ENCODE measurements at places on chromosomes 4 and X. TPM values are rescaled to one million over a fixed set of nuclear protein-coding genes. Genes with fewer than 3 reads are reported as not detected.

BRS3 gene
- not detected for total RNA-seq

SLC9B1 gene
- 0.10 TPM for total RNA-seq

GRCh38 chr4:43238585-43238984 lies 346.1 kb downstream of the GRXCR1 start:
- DNase-seq = no peak

GRCh38 chr4:90544532-90545045 lies 417.4 kb downstream of the CCSER1 start:
- DNase-seq = no peak

GRCh38 chr4:168188754-168189153 lies 96.4 kb downstream of the ANXA10 start:
- no peak for DNase-seq

DNA sequence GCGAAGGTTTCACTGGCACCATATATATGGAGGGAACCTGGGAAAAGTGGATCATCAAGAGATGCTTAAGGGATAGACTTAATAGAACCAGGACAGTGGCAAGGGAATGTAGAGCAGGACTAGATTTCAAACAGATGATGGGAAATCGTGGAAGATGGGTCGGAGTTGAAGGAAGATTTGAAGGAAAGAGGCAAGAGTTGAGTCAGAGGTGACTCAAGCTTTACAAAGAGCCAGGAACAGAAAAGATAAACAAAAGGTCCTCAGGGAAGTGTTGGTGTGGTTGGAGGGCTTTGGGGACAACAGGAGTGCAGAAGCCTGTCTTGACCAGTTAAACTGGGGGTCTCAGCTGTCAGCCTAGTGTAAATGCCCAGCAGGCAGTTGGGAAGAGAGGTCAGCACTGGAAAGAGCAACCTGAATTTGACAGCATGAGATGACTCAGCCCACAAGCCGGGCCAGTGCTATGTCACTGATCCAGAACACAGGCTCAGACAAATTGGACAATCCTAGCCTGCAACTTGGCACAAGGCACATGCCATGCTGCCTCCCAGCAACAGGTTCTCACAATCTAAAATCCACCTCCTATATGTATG lies 230.5 kb downstream of the IDS start:
- DNase-seq = peak; percentile 27

DNA sequence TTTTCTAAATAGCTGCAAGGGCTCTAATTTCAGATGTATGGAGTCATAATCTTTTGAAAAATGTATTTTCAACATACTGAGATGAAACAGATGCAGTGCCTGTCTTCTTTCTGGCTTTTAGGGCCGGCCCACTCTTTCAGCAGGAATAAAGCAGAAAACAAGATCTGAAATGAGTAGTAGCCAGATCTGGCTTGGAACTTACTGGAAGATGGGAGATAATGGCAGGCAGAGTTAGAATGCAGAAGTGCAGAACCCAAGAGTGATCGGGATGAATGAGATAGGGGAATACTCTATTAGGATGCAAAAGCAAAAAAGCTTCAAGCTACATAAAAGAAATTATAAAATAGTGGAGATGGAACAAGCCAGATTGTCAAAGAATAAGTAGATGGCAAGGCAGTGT lies 1.4 kb upstream of the FAM120C start:
- DNase-seq = no peak

DNA sequence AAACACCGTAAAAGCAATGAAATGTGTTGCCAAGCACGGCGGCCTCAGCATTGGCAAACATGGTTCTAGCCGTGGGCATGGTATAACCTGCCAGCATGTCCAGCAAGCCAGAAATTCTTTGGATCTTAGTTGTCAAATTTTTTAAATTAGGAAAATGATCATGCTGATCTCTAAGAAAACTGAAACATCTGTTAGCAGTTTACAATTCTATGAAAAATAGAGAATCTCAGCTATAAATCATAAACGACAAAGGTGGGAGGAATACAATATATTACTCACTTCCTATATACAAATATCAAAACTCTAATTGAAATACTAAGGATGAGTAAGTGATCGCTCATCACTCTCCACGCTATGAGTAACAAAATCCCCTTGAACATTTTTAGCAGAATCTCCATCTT lies 130.3 kb downstream of the ADGRA3 start:
- peak; percentile 74 for DNase-seq

DNA sequence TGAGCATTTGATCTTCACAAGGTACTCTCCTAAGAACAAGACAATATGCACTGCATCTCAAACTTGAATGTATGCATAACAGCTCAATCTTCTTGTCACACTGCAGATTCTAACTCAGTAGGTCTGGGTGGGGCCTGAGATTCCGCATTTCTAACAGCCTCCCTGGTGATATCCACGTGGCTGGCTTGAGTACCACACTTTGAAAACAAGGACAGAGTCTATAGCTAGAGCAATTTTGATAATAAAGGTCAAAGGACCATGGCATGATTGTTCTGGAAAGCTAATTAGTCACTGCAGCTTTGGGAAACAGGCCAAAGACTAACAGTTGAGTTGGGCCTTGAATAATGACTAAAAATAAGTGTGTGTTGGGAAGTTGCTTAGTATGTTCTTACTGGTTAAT lies 213.3 kb downstream of the GBA3 start:
- DNase-seq = no peak
